ENCODE measurements at places on chromosomes 1 and 21.
A peak's percentile ranks its signal among the peaks of the same experiment; 100 is the strongest.

DNA sequence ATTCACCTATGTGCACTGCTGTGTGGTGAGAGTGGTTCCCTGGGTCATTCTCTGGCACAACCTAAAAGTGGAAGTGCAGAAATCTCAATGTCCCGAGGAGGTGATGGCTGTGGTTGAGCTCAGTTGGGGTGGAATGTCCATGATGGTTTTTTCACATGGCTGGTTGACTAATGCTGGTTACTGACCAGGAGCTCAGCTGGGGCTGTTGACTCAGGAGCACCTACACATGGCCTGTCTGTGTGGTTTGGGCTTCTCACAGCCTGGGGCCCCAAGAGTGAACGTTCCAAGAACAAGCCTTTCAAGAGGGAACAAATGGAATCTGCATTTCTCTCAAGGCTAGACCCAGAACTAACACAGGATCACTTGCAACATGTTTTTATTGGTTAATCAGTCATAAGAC is 6.4 kb upstream of the KANK4 start:
- DNase-seq = no peak

DNA sequence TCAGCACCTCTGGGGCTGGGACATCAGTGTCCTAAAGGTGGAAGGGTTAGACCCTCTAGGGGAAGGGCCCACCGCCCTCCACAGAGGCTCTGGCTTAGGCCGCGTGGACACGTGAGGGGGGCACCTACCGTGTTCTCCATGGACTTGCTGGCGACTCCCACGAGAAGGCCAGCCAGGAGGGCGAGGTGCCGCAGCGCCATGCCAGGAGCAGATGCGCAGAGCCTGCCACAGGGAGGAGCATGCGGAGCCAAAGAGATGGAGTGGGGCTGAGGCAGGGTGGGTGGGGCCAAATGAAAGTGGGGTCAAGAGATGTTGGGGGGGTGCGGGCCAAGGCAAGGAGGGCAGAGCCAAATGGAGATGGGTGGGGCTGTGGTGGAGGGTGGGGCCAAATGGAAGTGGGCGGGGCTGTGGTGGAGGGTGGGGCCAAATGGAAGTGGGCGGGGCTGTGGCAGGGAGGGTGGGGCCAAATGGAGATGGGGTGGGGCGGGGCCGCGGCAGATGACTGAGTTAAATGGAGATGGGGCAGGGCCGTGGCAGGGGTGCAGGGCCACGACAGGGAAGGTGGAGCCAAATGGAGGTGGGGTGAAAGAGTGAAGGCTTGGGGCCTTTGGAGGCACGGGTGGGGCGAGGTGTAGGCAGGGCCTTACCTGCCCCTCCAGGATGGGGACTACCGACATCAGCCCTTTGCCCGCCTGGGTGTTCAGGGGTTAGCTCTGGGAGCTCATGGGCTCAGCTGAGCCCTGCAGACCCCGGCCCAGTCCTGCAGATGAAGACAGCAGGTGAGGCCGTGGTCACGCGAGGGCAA is 17.4 kb upstream of the RNF223 start:
- no peak for DNase-seq

GRCh38 chr1:115364046-115364779 is 26.2 kb upstream of the NGF start:
- no peak for DNase-seq

GRCh38 chr1:192086644-192087043 is 71.6 kb upstream of the RGS18 start:
- DNase-seq = no peak

- peak; percentile 29 for DNase-seq
Observed at GRCh38 chr1:174074757-174075156, 52.6 kb upstream of the RC3H1 start.

- DNase-seq = no peak
Observed at GRCh38 chr1:85349224-85349623, 72.8 kb upstream of the BCL10 start.

- DNase-seq = peak; percentile 63
Observed at GRCh38 chr1:17653728-17654351, 101.3 kb upstream of the ACTL8 start.

DNA sequence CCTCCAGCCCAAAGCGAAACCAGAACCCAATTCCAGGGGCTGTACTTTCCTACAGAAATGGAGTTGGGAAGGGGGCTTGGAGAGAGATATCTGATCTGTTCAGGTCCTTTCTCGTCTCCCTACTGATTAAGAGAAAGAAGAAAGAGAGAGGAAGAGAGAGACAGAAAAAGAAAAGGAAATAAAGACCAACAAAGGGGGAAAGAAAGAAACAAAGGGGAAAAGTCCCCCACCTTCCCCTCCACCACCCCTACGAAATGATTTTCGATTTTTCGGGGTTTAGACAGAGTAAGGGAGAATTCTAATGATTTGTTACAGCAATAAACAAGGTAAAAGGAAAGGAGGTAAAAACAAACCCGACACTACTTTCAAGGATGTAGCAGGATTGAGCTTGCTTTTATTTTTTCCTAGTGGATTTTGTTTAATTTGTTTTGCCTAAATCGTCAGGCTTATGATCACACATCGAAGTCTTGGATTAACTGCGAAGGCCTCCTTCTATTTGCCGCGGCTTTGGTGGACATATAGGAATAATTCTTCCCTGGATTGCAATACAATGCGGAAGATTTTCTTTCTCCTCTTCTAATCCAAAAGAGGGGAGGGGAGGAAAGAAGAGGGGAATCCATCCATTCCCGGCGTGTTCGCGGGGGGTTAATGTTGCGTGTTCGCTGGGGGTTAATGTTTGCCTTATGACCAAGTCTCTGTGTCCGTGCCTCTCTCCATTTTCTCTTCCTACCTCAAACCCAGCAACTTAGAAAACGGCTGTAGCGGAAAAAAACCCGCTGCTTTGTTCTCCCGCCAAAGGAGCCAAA is 1.9 kb downstream of the TAL1 start:
- DNase-seq = no peak

GRCh38 chr1:193658081-193658480 is 471.7 kb upstream of the B3GALT2 start:
- DNase-seq = no peak

- no peak for DNase-seq
Observed at GRCh38 chr1:198636391-198636790, 2.4 kb upstream of the PTPRC start.

All from Ammon's horn (tissue), 1 donor.